ENCODE measurements at places on chromosomes 6 and 20.

DNA sequence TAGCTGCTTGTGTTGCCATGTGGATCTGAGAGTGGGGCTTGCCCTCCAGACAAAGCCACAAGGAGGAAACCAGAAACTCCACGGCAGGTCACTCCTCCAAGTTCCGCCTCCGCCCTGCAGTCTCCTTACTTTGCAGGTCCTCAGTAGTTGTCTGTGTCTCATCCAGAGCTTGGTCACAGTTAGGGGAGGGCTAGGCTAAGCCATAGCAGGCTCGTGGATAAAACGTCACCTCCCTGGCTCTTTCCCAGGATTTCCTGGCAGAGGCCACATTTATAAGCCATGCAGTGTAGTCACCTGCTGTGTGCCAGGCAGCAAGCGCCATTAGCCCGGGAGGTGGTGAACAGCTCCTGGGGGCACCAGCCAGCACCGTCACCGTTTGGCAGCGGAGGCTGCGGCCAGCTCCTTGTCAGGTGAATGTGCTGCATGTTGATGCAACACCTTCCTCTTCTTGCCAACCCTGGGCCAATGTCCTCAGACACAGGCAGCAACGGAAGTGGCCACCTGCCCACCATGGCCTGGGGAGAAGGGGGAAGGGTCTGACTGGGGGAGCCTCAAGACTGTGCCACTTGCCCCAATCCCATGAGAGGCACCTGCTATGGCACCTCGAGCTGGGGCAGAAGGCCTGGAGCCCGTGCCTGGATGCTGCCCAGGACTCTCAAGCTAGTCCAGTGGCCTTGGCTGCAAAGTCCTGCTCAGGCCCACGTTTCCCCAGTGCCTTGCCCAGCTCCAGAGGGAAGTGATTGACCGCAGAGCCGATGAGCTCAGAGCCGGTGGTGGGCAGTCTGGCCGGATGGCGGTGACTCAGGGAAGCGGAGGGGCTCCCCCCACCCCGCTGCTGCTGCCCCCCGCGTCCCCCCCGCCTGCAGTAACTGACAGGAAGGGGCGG is 39.0 kb upstream of the SLCO4A1 start:
- DNase-seq: no peak

GRCh38 chr6:141488488-141488887 is 644.2 kb upstream of the GJE1 start:
- DNase-seq: no peak

- no peak for DNase-seq
Observed at GRCh38 chr20:45152405-45152804, 22.3 kb upstream of the PI3 start.

- peak; percentile 47 for DNase-seq
Observed at GRCh38 chr6:41697861-41698781, 37.3 kb downstream of the TFEB start.

- no peak for DNase-seq
Observed at GRCh38 chr20:19019734-19020364, 192.6 kb upstream of the SLC24A3 start.

GRCh38 chr20:63238514-63239125 is 2.9 kb downstream of the BIRC7 start:
- peak; percentile 40 for DNase-seq

DNA sequence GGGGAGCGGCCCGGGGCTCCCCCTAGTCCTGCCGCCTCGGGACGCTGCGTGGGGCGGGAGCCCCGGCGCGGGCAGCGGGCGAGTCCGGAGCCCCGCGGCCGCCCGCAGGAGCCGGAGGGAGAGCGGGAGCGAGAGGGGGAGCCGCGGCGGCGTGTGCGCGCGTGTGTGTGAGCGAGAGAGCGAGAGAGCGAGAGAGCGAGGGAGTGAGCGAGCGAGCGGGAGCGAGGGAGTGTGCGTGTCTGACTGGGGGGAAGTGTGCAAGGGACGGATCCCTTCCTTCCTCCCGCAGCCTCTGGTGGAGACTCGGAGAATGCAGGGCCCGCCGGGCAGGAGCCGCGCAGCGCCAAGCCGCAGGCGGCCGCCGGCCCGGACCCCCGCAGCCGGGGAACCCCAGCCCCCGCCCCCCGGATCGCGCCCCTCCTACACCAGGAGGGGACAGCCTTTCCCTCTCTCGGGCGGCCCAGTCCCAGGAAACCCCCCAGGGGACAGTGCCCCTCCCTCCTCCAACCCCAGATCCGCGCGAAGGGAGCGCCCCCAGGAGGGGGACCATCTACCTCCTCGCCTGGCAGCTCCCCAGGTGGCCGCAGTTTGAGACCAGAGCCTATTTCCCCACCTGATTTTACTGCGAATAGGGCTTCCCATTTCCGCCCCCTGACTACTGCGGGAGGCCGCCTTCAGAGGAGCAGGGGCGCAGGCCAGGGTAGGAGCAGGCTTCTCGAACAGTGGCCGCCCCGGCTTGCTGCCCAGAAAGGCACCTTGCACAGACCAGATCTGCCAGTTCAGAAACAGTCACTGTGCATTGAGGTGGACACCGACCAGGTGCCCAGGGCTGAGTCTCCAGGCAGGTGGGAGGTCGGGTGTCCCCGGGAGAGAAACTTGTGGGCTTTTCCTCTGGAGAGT is at the start of gene CDH22:
CDH22 (minus strand) TSS at position 241 of the 900 bp plus-strand sequence. CDS start 57,204 bp downstream, outside the sequence.
- peak; percentile 20 for DNase-seq

DNA sequence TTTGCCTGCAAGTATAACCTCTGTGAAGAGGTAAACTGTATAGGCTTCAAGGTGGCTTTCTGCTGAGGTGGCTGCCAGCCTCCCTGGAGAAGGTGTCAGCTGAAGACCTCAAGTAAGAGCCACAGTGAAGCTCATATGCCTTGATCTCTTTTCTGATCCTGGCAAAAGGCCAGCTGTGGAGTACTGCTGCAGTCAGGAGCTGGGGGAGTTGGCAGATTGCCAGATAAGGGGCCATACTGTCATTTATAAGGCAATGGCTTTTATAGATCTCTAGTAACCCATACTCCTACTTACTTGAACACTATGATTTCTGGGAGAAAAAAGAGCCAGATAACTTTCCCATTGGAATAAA is 8.8 kb upstream of the CEP85L start:
- no peak for DNase-seq

- DNase-seq: no peak
Observed at GRCh38 chr6:3022765-3023662, 23.3 kb downstream of the NQO2 start.

- no peak for DNase-seq
Observed at GRCh38 chr6:142773859-142774648, 170.9 kb downstream of the HIVEP2 start.

- DNase-seq: no peak
Observed at GRCh38 chr20:58111310-58112016, 117.0 kb downstream of the ANKRD60 start.

DNA sequence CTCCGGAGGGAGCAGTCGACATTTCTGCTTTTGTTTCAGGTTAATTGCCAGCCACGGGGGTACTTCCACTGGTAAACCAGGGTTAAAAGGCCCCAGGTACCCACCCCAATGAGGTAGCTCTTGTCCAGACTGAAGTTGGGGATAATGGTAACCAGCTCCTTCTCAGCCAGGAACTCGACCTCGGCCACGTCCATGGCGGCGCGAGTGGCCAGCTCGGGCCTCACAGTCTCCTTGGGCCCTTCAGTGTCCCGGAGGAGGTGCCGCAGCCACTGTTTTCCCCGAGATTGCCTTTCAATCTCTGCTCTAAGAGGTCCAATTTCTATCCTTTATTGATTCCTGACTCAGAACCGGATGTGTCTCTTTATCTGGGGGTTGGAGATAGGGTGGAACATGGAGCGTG is 13.7 kb downstream of the ARHGAP40 start:
- no peak for DNase-seq

DNA sequence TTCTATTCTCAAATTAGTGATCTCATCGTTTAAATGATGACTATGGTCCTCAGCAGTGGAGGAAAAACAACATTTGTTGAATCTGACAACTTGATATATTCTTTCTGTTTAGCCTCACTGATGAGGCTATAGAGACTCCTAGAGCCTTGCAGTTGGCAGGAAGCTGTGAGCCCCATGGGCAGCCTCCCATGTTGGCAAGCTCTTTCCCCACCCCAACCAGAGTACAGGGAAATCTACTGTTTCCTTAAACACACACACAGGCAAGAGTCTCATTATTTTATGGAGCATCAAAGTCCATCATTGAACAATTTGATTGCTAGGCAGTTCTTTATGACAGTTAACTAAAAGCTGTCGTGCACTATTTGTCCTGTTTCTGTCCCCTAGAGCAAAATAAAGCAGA is 498.2 kb upstream of the CITED2 start:
- DNase-seq: no peak

- DNase-seq: no peak
Observed at GRCh38 chr6:51494342-51494741, 593.1 kb downstream of the PKHD1 start.

DNA sequence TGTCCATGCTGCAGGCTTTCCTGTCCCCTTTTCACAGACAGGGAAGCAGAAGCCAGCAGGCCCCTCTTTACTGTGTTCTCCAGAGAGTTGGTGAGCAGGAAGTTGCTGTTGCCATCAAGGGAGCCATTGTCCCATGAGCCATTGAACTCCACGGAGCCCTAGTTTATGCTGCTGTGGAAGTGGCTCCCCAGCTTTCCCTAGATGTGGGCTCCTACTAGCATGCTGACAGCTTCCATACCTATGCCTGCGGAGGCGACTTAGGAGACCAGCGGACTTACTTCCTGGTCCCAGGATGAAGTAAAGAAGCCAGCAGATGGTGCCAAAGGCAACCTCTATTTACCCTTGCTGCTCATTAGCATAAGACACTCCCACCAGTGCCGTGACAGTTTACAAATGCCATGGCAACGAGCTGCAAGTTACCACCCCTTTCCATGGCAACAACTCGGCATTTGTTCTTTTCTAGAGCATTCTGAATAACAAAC is 30.8 kb upstream of the FKBP1A start:
- peak; percentile 26 for DNase-seq

DNA sequence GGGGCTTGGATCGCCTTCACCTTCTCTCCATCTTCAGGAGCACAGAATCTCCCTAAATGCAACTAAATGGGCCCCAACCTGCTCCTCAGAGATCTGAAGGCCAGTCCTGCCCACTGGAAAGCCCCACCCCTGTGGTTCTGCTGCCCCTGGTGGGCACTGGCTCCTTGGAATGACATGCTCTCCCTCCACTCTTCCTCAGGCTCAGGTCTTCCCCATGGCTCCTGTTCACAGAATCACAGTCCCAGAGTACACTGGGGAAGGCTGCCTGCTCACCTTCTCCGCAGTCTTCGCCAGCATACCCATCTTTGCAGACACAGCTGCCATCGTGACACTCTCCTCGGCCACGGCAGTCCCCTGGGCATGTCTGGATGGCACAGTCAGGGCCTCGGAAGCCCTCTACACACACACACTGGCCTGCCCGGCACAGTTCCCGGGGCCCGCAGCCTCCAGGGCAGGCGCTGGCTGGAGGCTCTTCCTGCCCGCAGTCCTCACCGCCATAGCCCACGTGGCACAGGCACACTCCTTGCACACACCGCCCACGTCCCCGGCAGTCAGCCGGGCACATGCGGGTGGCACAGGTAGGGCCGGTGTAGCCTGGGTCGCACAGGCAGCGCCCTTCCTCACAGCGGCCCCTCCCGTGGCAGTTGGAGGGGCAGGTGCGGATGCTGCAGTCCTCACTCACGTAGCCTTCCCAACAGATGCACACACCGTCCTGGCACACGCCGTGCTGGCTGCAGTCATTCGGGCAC is 13.6 kb downstream of the TNXB start:
- DNase-seq: no peak

DNA sequence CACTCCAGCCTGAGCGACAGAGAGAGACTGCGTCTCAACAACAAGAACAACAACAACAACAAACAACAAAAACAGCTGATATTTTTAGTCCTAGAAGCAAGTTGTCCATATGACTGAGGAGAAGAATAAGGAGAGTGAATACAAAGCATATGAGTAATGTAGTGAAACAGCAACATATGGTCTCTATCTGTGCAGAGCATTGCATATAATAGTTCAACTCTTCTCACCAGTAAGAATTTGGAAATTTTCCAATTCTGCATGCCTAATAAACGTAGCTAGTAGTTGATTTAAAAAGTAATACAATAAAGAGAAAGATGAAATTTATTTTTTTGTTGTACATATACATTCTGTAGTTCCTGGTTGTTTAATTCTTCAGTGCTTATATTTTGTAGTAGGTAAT is 129.7 kb upstream of the FAM83B start:
- DNase-seq: no peak

- no peak for DNase-seq
Observed at GRCh38 chr20:57508381-57508780, 16.6 kb downstream of the CTCFL start.

DNA sequence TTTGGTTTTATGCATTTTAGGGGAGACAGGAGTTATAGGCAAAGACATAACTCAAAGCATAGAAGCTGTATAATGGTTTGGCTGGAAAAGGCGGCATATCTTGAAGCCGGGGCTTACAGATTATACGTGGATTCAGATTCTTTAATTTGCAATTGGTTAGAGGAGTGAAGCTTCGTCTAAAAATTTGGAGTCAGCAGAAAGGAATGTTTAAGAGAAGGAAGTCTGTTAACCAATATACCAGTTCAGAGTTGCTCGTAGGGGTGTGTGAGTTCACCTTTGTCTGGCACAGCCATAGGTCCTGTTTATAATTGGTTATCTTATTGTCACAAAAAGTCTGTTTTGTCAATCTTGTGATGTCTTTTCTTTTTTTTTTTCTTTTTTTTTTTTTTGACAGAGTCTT is 8.9 kb downstream of the ARHGAP40 start:
- no peak for DNase-seq

DNA sequence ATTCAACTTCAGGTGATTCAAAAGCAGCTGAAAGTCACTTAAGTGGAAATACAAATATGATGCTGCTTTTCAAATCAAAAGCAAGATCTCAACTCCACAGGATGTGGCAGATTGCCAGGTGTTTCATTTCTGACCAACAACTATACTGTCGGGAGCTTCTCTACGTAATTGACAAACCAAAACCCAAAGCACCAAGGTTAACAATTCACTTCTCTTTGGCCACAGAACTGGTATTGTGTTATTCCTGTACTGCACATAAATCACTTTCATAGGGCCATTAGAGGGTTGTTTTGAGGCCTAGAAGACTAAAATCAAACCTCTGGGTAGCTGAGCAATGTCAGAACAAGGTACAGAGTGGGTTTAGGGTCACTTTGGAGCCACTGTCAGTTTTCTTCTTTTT is 169.7 kb downstream of the HAO1 start:
- DNase-seq: no peak

GRCh38 chr6:12196326-12196936 is 93.7 kb upstream of the EDN1 start:
- DNase-seq: no peak

DNA sequence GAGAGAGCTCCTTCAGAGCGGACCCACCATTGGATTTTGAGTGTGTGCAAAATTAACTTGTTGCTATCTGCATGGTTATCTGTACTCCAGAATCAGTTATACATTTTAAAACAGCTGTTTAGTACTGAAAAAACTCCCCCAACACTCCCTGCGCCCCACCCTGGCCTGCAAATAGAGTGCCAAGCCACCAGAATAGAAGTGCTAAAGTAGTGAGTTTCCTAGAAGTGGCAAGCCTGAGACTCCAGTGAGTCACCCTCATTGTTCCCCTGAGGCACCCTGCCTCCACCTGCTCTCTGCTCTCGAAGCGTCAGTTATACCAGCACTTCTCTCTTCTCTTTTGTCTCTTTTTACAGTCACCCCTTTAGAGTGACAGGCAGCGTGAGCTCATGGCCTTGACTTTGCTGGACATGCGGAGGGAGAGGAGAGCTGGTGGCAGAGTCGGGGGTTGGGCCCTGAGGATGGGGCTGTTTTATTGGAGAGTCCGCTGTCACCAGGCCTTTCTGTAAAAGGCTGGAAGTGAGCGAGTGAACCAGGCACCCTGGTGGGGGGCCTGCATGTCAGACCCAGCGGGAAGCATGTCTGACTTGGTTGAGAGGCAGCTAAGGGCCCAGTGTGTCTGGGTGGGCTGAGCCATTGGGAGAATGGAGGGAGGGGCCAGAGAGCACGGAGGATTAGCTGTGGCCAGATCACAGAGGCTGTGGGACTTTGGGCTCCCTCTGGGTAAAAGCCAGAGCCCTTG is 10.4 kb downstream of the IGF2R start:
- no peak for DNase-seq
